ENCODE measurements at places on chromosomes 12 and 14.

DNA sequence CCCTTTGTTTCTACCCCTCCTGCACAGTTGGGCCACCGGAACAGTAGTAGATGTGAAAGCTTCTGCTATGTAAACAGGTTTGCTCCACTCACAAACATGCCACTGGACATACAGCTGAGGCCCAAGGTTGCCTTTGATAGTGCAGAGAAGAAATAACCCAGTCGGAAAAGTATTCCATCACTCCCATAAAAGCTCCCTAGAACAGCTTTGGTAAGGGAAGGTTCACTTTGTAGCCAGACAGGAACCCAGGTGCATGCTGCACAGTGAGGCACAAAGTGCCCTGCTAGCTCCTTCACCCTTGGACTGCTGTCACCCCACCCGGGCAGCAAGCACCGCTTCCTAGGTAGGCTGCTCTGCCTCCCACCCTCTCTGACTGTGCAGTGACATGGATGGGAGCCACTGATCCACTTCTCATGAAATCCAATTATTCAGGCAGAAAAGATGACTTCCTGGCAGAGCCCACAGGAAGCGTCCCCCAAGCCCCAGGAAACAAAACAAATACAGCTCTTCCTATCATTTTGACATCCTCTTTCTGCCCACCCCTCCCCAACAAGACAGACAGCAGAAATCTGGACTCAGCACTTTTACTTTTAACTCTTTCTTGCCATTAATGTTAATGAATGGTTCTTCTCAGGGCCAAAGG is 100.2 kb downstream of the SRGAP1 start:
- no peak for DNase-seq

DNA sequence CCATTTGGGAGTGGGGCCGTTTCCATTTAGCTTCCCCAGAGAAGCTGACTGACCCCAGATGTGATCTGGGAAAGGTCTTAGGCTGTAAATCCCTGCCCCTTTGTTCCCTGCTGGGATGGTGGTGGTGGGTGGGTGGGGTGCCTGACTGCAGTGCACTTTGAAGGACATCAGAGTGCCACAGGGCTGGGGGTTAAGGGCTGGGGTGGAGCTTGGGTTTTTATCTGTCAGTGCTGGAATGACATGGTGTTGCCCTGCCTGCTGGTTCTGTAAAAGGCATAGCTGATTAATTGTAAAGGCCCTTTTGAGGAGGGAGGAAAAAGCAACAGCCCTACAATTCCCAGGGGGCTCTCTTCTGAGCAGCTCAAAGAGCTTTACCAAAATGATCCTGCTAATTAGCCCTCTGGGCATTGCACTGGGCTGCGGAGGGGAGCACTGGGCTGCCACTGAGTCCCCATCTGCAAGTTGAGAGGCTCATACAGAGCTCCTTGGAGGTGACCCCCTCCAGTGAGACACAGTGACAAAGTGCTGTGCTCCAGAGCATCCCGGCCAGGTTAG is 21.1 kb downstream of the PLEKHG3 start:
- no peak for DNase-seq

DNA sequence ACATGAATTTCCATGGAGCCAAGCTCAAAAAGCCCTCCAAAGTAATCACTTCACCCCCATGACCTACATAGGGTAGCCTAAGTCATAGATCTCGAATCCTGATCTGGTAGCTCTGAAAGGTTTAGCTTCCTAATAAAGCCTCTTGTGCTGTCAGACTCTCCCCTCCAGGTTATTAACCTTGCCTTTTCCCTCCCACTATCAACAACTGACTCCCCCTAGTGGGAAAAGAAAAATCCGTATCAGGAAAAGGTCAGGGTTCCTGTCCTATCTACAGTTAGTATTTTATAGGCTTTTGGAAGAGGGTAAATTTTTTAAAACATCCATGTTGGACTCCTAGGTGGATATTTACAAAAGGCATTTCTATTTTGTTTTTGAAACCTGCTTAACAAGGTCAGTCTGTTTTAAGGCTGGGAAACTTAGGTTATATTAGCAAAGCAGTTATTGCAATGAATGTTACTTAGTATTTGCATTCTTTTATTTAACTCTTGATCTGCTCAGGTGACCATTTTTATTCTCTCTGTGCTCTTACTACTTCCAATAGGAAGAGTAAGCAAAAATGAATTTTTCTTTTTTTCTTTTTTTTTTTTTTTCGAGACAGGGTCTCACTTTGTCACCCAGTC is 8.0 kb downstream of the YY1 start:
- DNase-seq, result peak; percentile 46

DNA sequence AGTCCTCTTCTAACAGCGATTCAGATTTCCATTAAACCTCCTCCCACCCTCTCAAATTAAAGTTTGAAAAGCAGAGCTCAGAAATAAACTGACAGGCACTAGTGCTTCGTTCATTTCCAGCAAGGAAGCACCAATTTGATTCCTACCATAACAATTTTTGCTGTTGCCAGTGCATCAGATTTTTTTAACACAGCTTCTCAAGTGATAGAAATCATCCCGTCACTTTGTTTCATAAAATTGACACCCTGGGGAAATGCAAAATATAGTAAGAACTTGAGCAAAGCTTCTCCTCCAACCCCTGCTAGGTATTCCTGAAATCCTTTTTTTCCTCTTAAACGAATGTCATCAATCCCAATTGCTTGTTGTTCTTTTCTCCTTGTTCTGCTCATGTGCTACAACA is 332.1 kb downstream of the FOXG1 start:
- no peak for DNase-seq

- DNase-seq, result peak; percentile 5
Observed at GRCh38 chr12:116609319-116610114, 50.3 kb downstream of the MAP1LC3B2 start.

DNA sequence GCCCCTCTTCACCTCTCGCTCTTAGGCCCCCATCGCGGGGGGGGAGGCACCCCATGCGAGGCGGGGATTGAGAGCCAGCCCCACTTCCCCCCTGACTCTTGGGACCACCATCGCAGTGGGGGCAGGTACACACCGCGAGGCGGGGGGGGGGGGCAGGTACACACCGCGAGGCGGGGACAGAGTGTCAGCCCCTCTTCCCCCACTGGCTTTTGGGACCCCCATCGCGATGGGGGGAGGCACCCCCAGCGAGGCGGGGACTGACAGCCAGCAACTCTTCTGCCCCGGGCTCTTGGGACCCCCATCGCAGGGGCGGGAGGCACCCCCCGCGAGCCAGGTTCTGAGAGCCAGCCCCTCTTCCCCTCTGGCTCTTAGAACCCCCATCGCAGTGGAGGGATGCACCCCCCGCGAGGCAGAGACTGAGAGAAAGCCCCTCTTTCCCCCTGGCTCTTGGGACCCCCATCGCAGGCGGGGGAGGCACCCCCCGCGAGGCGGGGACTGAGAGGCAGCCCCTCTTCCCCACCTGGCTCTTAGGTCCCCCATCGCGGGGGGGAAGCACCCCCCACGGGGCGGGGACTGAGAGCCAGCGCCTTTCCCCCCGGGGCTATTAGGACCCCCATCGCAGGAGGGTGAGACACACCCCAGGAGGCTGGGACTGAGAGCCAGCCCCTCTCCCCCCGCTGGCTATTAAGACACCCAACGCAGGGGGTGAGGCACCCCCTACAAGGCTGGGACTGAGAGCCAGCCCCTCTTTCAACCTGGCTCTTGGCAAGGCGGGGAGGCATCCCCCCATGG is 196.5 kb upstream of the PZP start:
- DNase-seq, result peak; percentile 27

DNA sequence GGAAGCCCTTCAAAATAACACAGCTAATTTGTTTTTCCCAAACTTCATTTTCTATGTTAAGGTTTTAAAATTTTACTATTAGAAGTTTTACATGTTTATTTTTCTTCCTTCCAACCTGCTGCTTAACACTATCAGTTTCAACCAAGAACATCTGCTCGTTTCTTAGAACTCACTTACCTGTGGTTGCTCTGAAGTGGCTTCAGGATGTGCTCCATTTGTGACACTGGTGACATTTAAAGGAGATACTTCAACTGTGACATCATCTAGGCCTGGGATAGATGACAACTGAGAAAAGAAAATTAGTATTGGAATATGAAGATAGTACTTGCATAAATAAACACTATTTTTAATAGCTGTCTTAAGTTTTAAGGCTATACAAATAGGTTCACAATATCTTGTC is 17.9 kb downstream of the WASHC3 start:
- no peak for DNase-seq

- no peak for DNase-seq
Observed at GRCh38 chr12:49965836-49966235, 4.2 kb downstream of the AQP5 start.

- no peak for DNase-seq
Observed at GRCh38 chr14:93049867-93050331, 65.8 kb downstream of the ITPK1 start.

DNA sequence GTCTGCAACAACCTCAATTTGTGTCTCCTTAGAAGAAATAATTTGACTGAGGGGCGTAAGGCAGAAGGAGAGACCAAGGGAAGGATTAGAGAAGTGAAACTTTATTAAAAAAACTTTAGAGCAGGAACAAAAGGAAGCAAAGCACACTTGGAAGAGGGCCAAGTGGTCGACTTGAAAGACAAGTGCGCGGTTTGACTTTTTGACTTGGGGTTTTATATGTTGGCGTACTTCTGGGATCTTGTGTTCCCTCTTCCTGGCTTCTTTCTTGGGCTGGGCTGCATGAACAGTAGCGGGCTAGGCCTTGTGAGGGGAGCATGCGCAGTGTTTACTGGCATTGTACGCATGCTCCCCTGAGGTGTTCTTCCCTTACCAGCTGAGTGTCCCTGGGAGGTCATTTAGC is 369.3 kb upstream of the DCN start:
- DNase-seq, result no peak

DNA sequence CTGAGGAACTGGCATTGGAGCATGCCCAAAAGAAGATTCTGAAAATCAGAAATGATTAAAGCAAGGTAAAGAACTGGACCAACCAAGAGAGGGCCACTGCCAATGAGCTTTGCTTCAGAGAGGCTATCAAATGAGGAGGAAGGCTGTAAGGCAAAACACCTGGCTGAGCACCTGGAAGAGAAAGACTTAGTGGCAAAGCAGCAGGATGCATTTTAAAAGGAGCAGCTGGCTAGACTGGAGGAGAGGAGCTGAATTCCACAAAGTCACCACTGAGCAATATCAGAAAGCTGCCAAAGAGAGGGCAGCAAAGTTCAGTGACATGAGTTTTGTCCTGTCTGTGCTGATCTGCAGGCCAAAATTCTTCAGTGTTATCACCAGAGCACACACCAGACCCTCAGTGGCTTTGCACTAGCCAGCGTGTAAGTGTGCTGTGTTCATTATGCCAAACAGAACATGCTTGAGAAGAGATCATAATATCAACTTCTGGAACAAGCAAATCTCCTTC is 338.7 kb downstream of the TRHDE start:
- no peak for DNase-seq

- DNase-seq, result no peak
Observed at GRCh38 chr12:127628645-127629044, 638.3 kb upstream of the TMEM132C start.

DNA sequence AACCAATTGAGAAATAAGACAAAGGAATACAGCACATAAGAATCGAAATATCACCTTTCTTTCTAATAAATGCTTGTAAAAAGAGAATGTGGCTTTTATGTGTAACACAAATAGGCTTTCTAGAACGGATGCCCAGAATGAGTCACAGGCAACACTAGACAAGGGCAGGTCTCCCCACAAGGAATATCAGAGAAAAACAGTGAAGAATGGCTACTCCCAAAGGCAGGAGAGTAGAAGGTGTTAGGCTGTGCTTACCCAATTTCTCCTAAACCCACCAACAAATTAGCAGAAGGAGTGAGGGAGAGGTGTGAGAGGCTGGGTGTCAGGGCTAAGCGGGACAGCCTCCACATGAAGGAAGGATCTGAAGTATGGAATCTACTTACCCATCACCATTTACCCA is 55.2 kb downstream of the GALNT4 start:
- no peak for DNase-seq

DNA sequence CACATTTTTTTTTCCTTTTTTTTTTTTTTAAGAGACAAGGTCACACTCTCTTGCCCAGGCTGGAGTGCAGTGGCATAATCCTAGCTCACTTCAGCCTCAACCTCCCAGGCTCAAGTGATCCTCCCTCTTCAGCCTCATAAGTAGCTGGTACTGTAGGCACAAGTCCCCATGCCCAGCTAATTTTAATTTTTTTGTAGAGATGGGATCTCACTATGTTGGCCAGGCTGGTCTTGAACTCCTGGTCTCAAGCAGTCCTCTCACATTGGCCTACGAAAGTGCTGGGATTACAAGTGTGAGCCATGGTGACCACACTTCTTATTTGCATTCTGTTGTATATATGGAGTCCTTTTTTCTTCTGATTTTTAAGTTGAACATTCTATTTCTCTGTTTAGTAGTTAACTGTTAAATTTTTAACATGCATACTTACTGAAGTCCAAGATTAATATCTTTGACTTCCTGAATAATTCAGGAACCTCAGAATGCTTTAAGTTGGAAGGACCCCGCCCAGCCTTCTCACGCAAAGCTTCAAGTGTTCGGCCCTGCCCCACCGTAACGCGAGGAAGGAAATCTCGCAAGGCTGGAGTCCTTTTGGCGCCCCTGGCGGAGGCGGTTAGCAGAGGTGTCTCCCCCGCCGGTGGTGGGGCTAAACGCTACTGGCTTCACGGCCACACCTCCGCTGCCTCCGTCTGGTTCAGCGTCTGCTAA is 21.6 kb downstream of the SPATS2 start:
- DNase-seq, result peak; percentile 46

GRCh38 chr12:93365616-93366405 is 11.9 kb upstream of the NUDT4 start:
- DNase-seq, result no peak

- DNase-seq, result no peak
Observed at GRCh38 chr14:24277606-24278321, 6.4 kb upstream of the RABGGTA start.

DNA sequence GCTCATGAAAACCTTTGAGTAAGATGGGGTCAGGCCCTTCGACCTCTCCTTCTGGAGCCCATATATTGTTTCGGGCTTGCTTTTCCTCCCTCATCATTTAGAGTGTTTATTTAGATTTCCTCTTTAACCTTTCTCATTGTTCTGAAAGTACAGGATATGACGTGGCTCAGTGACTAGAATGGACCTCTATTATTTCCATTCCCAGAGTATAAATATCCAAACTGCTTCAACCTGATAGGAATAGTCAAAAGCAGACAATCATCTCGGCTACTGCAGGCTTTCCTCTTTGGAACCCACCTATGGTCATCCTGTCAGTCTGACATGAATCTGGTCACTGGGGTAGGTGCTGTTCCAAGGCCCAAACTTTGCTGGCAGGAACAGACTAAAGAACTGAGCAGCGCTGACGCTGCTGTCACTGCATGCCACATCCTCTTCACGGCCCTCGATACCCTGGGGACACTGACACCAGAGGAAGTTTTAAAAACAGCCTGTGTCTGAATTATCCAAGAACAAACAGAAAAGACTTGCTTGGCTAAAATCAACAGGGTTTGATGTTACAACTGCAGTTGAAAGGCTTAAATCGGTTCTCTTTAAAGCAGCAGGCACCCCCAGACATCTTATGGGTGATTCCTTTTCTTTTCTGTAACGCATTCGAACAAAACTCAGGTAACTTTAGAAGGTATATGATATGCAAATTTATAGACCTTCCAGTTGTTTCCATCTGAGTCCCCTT is 5.0 kb upstream of the DDX47 start:
- peak; percentile 84 for DNase-seq

DNA sequence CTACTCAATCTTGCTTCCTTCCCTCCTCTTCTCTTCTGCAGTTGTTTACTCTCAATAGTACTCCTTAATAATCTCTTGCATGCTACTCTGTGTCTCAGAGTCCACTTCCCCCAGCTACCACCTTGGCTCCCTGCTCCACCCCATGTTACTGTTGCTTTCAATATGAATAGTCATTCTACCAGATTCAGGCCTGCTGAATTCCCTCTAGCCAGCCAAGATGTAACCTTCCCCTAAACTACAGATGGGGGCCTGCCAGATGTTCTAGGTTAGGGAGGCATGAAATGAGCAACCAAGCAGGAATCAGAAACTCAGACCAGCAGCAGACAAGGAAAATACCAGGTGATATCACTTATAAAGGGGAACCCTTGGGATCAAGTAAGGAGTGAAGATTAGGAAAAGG is 392.1 kb upstream of the DDHD1 start:
- DNase-seq, result no peak
